ENCODE measurements at places on chromosomes 7 and 10.

DNA sequence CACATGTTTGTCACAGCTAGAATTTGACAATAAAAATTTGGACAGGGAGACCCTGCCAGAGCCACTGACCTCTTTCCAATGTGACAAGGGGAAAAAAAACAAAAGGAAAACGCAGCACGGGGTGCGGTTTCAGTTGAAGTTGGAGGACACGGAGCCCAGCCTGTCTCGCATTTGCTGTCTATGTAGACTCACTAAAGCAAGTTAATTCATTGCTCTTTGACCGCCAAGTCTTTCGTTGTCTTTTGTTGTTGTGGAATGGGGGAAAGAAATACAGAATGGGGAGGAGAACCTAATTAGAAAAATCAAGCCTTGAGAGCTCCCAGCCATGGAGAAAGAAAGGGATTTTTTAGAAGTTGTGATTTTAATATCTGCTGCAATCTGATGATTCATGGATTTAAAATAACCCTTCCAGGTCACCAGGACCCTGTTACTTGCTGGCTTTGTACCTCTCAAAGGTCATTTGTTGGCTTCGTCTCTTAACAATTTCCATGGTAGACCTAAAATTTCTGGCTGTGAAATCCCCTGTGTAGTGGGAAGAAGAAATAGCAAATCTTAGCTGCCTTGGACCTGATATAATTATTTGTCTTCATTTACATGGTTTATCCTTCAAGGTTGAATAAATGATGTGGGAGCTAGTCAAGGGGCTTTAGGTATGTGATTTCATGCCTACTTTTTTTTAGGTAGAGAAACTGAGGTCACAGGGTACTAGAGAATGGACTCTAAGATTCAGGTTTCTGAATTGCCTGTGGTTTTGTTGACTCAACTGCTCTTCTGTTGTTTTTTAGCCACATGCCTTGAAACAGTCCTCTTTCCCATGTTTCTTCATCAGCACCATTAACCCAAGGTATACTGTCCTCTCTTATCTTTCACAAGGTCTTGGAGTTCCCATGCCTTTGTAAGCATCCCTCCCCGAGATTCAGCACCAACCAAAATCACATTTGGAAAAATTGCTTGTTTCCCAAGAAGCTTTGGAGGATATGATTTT lies 78.7 kb downstream of the TCF7L2 start:
- no peak for DNase-seq

DNA sequence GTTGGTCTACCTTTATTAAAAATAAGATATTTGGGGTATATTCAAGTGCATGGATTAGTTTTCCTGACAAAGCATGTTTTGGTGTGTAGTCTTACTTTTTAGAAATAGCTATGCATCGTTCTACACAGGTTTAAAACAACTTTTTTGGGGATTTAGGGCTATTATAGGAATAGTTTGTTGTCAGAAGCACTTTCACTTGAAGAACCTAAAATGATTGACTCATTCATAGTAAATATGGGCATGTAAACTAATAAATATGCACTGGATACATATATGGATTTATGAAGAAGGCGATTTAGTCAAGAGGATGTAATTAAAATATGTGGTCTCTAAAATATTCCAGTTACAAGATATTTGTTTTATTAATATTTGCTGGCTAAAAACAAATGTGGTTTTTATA lies 2.0 kb downstream of the ARL4A start:
- no peak for DNase-seq

GRCh38 chr10:78202386-78202785 lies 168.7 kb downstream of the RPS24 start:
- DNase-seq = no peak

DNA sequence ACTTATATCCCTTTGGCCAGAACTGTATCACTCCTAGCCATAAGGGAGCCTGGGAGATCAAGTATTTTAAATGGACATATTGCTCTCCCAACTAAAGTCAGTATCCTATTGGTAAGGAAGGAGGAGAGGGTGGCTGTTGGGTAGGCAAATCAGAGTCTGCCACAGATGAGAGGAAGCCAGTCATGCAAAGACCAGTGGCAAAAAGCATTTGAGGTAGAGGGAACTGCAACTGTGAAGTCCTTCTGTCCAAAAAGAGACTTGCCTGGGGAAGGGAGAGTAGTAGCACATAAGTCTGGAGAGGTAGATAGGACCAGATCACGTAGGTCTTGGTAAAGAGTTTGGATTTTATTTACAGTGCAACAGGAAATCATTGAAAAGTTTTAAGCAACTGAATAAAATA lies 8.8 kb upstream of the CCNJ start:
- no peak for DNase-seq

GRCh38 chr7:103902917-103903316 lies 86.5 kb downstream of the RELN start:
- no peak for DNase-seq

DNA sequence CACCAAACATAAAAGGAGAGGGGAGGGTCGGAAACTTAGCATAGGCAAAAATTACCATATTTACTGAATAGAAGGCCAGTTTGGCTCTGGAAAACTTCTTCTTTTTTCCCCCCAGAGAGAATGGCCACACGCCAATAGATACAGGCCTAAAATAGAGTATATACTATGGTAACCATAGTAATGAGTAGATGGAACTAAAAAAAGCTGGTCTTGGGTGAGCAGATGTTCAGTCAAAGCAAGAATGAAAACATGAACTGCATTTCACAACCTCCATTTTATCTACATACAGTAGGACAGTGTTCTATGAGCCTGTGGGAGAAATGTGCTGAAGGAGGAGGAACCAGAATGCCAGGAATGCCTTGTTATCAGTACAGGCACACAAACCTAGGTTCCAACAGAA lies 141.7 kb upstream of the SEMA3A start:
- no peak for DNase-seq

DNA sequence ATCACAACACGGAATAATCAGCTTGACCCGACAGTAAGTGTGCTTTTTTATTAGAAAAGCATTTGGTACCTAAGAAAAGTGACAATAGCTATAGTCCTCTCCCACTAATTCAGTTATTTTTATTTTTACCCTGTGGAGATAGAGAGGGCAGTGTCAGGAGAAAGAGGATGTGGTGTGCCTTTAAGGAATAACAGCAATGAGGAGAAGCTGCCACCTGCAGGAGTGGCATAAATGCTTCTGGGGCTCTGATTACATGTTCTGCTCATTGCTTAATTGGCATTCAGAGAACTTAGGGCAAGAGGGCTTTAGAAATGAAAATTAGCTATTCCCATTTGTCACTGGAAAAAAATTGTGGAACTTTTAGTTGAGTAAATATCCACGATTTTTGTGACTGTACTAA lies 60.1 kb downstream of the DENND11 start:
- DNase-seq = no peak

Data from amniotic stem cell (primary cell).